ENCODE measurements at places on chromosomes 5 and 9. TPM values are rescaled to one million over a fixed set of nuclear protein-coding genes. Genes with fewer than 3 reads are reported as not detected.

Gene GLRA1
- polyA plus RNA-seq, result not detected

Gene ELP1
- polyA plus RNA-seq, result 14.5 TPM

Gene INPP5E
- 5.0 TPM for polyA plus RNA-seq

Gene TNFSF15
- not detected for polyA plus RNA-seq

Gene POLE3
- 49.4 TPM for polyA plus RNA-seq

Gene FOXD4L5
- not detected for polyA plus RNA-seq

Gene NUTM2F
- polyA plus RNA-seq, result not detected

DNA sequence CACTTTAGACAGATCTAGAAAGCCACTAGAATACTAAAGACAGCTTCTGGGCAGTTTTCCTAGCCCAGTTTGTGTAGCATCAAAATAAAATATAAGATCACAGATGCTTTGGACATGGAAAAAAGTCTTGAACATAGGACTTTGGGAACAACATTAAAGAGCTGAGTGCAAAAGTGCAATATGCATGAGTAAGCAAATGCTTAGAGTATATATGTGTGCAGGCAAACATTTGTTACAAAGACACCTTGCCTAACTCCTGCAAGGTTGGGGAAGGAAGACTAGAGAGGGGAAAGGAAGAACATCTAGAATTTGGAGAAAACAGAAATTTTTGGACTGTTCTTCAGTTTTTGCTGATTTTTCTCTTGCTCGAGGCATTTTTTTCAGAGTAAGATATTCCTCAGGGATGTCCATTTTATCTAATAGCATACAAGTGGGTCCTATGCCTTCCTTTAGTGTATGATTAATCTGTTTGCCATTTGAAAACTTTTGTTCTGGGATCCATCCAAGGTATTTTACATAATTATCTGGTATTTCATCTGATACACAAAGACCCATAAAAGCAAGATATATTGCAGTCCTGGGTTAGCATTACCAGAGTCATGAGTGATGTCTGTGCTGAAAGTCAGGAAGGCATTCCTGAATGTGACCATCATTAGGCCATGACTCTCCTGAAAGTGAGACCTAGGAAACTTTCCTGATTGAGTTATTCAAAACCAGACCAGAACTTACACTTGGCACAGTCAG is 142.0 kb upstream of the RGMB start:
- H3K4me1 ChIP-seq, result peaks cover 37% of the 10 kb centered on the region
- no peaks in the 10 kb centered on the region for H3K27me3 ChIP-seq
- DNase-seq, result peak; percentile 77
- peak overlapping the region; percentile 41 for H3K27ac ChIP-seq
- no peak overlapping the region for H3K4me3 ChIP-seq
- H3K36me3 ChIP-seq, result no peaks in the 10 kb centered on the region

- no peaks in the 10 kb centered on the region for H3K4me1 ChIP-seq
- H3K27me3 ChIP-seq, result peaks cover 11% of the 10 kb centered on the region
- H3K4me3 ChIP-seq, result no peak overlapping the region
- no peak for DNase-seq
- no peaks in the 10 kb centered on the region for H3K36me3 ChIP-seq
These were observed 49.9 kb upstream of the SHB start for GRCh38 chr9:38118862-38119438.

DNA sequence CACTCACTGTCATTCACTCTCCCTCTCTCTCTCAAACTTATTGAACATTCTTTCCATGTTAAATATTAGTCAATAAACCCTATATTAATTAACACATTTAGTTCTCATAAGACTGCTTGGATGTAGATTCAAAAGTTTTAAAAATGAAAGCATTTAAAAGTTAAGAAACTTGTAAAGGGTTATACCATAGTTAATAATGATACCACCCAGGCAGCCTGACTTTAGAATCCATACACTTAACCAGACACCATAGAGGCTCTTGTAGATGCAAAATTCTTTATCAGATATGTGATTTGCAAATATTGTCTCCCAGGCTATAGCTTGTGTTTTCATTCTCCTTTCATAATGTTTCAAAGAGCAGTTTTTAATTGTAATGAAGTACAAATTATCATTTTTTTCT is 335.8 kb upstream of the ACTBL2 start:
- no peaks in the 10 kb centered on the region for H3K27me3 ChIP-seq
- H3K36me3 ChIP-seq, result no peaks in the 10 kb centered on the region
- no peak overlapping the region for H3K4me3 ChIP-seq
- H3K27ac ChIP-seq, result no peak overlapping the region

- DNase-seq, result peak; percentile 40
- no peaks in the 10 kb centered on the region for H3K27me3 ChIP-seq
- H3K4me1 ChIP-seq, result peaks cover 44% of the 10 kb centered on the region
- H3K27ac ChIP-seq, result peak overlapping the region; percentile 91
- H3K36me3 ChIP-seq, result peaks cover 10% of the 10 kb centered on the region
- H3K4me3 ChIP-seq, result no peak overlapping the region
These were observed 37.1 kb downstream of the CAST start for GRCh38 chr5:96699186-96699820.

DNA sequence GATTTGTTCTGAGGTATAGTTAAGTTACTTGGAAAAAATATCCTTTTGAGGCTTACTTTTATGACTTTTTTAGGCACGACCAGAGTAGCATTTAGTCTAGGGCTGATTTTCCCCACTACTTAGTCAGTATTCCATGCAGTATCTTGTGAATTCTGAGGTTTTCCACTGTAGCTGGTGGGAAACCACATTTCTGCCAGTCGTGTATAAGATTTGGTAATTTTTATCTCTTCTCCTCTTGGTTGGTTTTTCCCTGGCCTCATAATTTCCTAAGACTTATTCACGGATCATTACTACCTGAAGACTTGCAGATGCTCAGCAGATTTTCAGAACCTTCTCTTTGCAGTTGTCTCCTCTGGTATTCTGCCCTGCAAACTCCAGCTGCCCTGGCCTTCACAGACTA is 23.5 kb downstream of the MTREX start:
- no peak overlapping the region for H3K4me3 ChIP-seq
- H3K27me3 ChIP-seq, result no peaks in the 10 kb centered on the region
- no peak overlapping the region for H3K27ac ChIP-seq

- peaks cover 8% of the 10 kb centered on the region for H3K4me1 ChIP-seq
- no peak overlapping the region for H3K27ac ChIP-seq
- peak overlapping the region; percentile 84 for H3K4me3 ChIP-seq
- peaks cover 31% of the 10 kb centered on the region for H3K27me3 ChIP-seq
These were observed 1.3 kb upstream of the ZNF462 start for GRCh38 chr9:106861640-106862109.

DNA sequence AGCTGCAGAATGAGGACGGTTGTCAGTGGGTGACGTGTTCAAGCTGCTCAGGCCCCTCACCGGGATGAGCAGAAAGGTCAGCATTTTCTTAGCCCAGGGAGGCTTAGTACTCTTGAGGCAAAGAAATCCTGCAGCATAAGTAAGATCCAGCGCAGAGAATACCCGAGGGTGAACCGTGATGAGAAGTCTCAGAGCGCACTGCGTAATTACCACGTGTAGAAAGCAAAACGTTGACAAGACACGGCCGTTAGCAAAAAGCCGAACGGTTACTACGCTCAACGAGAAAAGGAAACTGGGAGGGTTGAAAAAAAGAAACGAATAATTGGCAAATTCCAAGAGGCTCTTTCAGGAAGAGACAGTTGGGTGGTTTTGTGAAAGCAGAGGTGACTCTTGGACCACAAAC is 104.0 kb downstream of the COL23A1 start:
- no peak for DNase-seq
- no peak overlapping the region for H3K4me3 ChIP-seq
- H3K27ac ChIP-seq, result no peak overlapping the region
- no peaks in the 10 kb centered on the region for H3K27me3 ChIP-seq
- H3K4me1 ChIP-seq, result no peaks in the 10 kb centered on the region

- H3K4me1 ChIP-seq, result peaks cover 12% of the 10 kb centered on the region
- H3K27me3 ChIP-seq, result no peaks in the 10 kb centered on the region
- no peak overlapping the region for H3K27ac ChIP-seq
- H3K36me3 ChIP-seq, result no peaks in the 10 kb centered on the region
- H3K4me3 ChIP-seq, result no peak overlapping the region
- DNase-seq, result no peak
These were observed 76.2 kb upstream of the COL5A1 start for GRCh38 chr9:134565316-134565915.

GRCh38 chr9:130583271-130583670 is 3.9 kb downstream of the FUBP3 start:
- H3K27ac ChIP-seq, result no peak overlapping the region
- no peak for DNase-seq
- H3K27me3 ChIP-seq, result no peaks in the 10 kb centered on the region
- H3K4me1 ChIP-seq, result peaks cover 17% of the 10 kb centered on the region
- H3K36me3 ChIP-seq, result no peaks in the 10 kb centered on the region

GRCh38 chr5:127311349-127311748 is 20.8 kb downstream of the MEGF10 start:
- H3K27ac ChIP-seq, result no peak overlapping the region
- peaks cover 50% of the 10 kb centered on the region for H3K27me3 ChIP-seq

DNA sequence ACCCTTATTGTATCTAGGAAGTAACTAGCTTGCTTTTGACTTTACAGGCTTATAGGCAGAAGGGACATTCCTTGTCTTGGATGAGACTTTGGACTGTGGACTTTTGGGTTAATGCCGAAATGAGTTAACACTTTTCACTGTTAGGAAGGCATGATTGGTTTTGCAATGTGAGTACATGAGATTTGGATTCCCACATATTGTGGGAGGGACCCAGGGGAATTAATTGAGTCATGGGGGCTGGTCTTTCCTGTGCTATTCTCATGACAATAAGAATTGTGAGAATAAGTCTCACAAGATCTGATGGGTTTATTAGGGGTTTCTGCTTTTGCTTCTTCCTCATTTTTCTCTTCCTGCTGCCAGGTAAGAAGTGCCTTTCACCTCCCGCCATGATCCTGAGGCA is 417.5 kb downstream of the HINT1 start:
- H3K27me3 ChIP-seq, result no peaks in the 10 kb centered on the region
- H3K4me3 ChIP-seq, result no peak overlapping the region
- H3K4me1 ChIP-seq, result no peaks in the 10 kb centered on the region

- H3K4me3 ChIP-seq, result no peak overlapping the region
- no peaks in the 10 kb centered on the region for H3K36me3 ChIP-seq
- H3K27me3 ChIP-seq, result no peaks in the 10 kb centered on the region
- DNase-seq, result no peak
- peaks cover 5% of the 10 kb centered on the region for H3K4me1 ChIP-seq
These were observed 25.8 kb downstream of the THBS4 start for GRCh38 chr5:80060966-80061365.

- H3K27me3 ChIP-seq, result peaks cover 71% of the 10 kb centered on the region
- no peaks in the 10 kb centered on the region for H3K36me3 ChIP-seq
- no peak overlapping the region for H3K4me3 ChIP-seq
- H3K4me1 ChIP-seq, result no peaks in the 10 kb centered on the region
- peak; percentile 15 for DNase-seq
These were observed 65.4 kb upstream of the HAND1 start for GRCh38 chr5:154543380-154543779.

GRCh38 chr9:22893196-22893843 is 446.7 kb downstream of the DMRTA1 start:
- H3K4me1 ChIP-seq, result no peaks in the 10 kb centered on the region
- no peak overlapping the region for H3K27ac ChIP-seq
- H3K4me3 ChIP-seq, result no peak overlapping the region
- H3K27me3 ChIP-seq, result no peaks in the 10 kb centered on the region
- no peak for DNase-seq
- no peaks in the 10 kb centered on the region for H3K36me3 ChIP-seq

DNA sequence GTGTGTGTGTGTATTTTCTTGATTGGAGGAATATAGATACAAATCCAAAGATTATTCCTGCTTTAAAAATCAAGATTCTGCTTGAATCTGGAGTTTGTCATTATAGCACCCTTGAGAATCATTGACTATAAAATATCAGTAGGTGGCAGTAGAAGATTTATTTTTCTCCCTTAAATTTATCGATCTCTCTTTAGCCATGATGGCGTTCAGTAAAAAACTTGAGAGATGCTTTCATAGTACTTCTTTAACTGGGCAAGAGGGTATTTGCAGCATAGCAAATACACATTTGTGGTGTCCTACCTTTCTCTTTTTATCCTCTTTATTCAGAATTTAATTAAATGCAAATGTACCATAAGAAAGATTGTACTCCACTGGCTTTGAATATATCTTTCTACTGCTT is 307.7 kb downstream of the ADGRV1 start:
- H3K36me3 ChIP-seq, result no peaks in the 10 kb centered on the region
- no peak overlapping the region for H3K4me3 ChIP-seq
- no peak overlapping the region for H3K27ac ChIP-seq

DNA sequence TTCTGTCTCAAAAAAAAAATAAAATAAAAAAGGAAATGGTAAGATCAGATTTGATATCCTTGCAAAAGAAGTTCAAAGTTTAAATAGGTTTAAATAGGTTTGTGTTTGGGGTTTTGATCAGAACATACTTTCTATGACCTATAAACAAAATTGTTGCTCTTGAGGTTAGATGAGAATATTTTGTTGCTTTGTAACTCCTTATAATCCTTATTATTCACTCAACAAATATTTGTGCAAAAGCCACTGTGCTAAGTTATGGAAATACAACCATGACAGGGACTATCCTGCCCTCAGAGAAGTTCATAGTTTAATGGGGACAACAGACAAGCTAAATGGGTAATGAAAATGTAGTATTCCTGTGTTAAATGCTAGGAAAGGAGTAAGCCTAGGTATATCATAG is 71.5 kb downstream of the INVS start:
- DNase-seq, result peak; percentile 19
- H3K4me1 ChIP-seq, result peaks cover 20% of the 10 kb centered on the region
- no peak overlapping the region for H3K4me3 ChIP-seq
- H3K27ac ChIP-seq, result no peak overlapping the region
- H3K27me3 ChIP-seq, result no peaks in the 10 kb centered on the region

- no peak overlapping the region for H3K4me3 ChIP-seq
- no peaks in the 10 kb centered on the region for H3K36me3 ChIP-seq
- DNase-seq, result no peak
- no peak overlapping the region for H3K27ac ChIP-seq
These were observed 3.4 kb downstream of the CCNI2 start for GRCh38 chr5:132750471-132751230.

- no peaks in the 10 kb centered on the region for H3K36me3 ChIP-seq
- no peaks in the 10 kb centered on the region for H3K27me3 ChIP-seq
- H3K4me3 ChIP-seq, result no peak overlapping the region
- DNase-seq, result no peak
- H3K4me1 ChIP-seq, result no peaks in the 10 kb centered on the region
- H3K27ac ChIP-seq, result no peak overlapping the region
These were observed 177.7 kb downstream of the NR2F1-AS1 start for GRCh38 chr5:93403141-93403928.

DNA sequence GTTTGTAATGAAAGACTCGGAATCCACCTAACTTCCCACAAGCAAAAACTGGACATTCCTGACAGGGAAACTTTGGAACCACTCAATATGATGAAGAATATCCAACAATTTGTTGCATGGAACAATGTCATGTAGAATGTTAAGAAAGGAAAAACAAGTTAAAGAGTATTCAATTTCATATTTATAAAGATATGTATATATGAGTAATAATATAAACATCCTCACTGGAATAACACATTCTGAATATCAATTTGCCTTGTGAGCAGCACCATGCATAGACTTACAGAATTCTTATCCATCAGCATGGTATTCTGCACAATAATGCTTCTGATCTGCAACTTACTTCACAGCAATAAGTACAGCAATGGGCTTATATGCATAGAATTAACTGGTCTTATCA is 650.3 kb downstream of the SEMA5A start:
- H3K27ac ChIP-seq, result no peak overlapping the region
- H3K36me3 ChIP-seq, result no peaks in the 10 kb centered on the region
- no peak overlapping the region for H3K4me3 ChIP-seq
